C1 segment of cervical spinal cord (tissue), 14 donors: ENCODE measurements at places on chromosomes 13 and 19.

GRCh38 chr13:113774177-113775107, 15.4 kb downstream of the TMEM255B start:
- no peak for DNase-seq

GRCh38 chr13:71864986-71865873, 1.8 kb downstream of the DACH1 start:
- no peak for DNase-seq

DNA sequence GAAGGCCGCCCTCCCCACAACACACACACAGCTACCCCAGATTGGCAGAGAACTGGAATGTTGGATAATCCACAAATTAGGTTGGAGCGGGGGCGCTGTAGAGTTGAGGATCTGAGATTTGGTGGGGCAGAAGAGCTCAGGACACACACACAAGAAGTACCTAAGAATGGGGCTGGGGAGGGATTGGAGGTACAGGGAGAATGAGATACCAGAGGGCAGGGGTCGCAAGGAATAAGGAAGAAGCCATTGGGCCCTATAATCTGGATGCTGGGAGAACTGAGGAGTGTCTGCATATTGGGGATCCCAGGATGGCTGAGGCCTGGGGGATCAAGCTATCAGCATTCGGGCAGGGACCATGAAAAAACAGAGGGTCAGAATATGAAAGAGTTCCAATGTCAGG, 11.5 kb downstream of the SYT3 start:
- DNase-seq, result no peak

GRCh38 chr19:16096280-16096855, 15.3 kb upstream of the RAB8A start:
- no peak for DNase-seq

DNA sequence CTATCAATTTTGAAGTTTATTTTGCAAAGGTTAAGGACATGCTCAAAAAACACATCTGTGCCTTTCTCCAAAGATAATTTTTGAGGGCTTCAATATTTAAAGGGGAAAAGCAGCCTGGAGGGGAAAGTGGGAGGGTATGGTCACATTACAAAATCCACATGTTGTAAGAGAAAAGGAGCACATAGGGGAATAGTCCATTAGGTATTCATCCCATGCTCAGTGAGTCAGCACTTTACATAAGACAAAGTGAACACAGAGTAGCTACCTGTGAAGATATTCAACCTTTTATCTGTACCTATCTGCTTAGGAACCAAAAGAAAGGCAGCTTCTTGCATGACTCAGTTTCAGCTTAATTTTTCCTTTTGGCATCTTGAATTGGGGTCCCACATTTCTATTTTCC, 932.0 kb downstream of the SLITRK6 start:
- DNase-seq, result no peak

GRCh38 chr19:2982561-2982960, 5.2 kb downstream of the TLE6 start:
- no peak for DNase-seq

DNA sequence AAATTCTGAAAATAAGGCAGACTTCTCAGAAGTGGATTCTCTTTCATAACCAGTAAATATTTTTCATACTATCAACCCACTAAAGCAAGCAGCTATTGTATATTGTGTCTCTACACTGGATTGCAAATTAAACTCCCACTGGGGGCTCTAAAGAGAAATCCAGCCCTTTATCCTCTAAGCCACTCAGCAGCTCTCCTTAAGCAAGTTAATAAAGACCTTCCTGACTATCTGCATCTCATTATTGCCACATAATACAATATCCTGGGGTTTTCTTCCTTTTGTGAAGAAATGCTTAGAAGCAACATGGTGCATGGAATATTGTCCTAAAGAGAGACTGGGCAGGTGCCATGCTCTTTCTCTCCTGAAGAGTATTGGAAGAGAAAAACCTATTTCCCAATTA, 521.3 kb downstream of the MYO16 start:
- no peak for DNase-seq

- no peak for DNase-seq
These were observed 18.7 kb downstream of the LSM4 start for GRCh38 chr19:18304208-18304457.

- DNase-seq, result no peak
These were observed 381.3 kb downstream of the ENOX1 start for GRCh38 chr13:43405457-43405856.

- DNase-seq, result peak; percentile 5
These were observed 15.4 kb upstream of the NOP53 start for GRCh38 chr19:47729799-47730520.

DNA sequence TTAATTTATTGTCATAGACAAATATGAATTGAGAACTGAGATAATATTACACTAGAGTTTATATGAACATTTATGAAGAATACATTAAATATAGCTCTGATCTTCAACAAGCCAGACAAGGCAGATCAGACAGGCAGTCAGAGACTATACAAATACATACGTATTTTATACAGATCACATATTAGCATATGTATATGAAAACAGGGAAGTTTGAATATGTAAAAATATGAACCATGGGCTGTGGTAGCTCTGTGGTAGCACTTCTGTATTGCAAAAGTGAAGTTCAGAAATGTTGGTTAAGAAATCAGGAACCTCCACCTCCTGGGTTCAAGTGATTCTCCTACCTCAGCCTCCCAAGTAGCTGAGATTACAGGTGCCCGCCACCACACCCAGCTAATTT, 20.7 kb downstream of the GPR180 start:
- DNase-seq, result no peak

DNA sequence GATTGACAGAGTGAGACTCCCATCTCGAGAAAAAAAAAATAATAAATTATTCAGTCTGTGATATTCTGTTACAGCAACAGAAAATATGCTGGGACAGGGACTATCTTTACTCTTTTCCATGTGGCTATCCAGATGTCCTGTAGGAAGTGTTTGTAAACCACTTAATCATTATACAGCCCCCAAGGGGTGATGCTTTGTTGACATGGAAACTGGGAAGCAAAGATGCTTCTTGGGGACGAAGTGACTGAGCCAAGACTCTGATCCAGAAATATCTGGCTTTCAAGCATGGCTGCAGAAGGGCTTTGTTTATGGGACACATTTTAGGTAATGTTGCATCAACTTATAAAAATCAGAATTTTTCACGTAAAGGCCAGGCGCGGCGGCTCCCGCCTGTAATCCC, 5.4 kb downstream of the ZNF8 start:
- DNase-seq, result no peak

DNA sequence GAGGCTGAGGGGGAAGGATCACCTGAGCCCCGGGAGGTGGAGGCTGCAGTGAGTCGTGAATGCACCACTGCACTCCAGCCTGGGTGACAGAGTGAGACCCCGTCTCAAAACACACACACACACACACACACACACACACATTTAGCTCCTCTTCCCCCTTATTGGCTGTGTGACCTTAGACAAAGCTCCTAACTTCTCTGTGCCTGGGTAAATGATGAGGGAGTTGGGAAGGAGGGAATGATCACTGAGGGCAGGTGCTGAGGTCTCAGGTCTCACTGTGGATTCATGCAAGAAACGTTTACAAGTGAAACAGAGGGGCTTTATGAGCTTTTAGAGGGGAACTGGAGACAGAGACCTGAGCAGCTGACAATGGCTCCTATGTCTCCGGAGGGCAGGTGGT, 16.9 kb upstream of the BCL3 start:
- no peak for DNase-seq

- no peak for DNase-seq
These were observed 197.2 kb downstream of the TEX29 start for GRCh38 chr13:111517641-111518010.

- no peak for DNase-seq
These were observed 1620.3 kb upstream of the SLC10A2 start for GRCh38 chr13:104686484-104686883.

GRCh38 chr13:93689333-93689732, 462.7 kb downstream of the GPC6 start:
- DNase-seq, result no peak

- no peak for DNase-seq
These were observed 45.0 kb upstream of the SLC15A1 start for GRCh38 chr13:98797456-98797855.

DNA sequence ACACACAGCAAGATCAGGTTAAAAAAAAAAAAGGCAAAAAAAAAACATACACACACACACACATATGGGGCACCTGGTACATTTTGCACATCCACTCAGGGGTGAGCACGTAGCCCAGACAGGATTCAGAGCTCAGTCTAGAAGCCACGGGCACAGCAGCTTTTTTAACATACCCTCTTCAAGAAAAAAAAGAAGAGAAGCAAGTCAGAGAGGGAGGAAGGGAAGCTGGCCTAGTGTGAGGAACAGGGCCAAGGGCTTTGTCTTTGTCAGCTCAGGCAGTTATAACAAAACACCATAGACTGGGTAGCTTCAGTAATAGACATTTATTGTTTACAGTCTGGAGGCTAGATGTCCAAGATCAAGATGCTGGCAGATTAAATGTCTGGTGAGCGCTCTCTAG, 2.3 kb upstream of the TPM4 start:
- no peak for DNase-seq

- DNase-seq, result peak; percentile 68
These were observed at the start of gene ETHE1 for GRCh38 chr19:43526884-43527859. Gene ETHE1 (minus strand): TSS chr19:43527201. CDS start chr19:43527177, 24 bp downstream.

DNA sequence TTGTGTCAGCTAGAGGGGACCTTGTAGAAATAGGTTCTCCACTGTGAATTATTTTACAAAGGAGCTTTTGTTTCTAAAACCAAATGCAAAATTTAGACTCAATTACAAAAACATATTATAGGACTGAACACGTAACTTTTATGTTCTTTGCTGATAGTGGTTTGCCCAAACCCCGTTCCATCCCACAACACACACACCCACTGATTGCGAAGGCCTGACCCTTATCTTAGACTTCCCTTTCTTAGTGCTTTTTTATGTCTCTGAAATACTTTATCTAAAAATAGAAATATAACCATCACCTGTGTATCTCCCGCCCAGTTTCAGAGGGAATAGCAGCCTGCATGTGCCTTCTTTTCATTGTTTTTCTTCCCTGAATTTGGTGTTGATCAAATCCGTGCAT, 13.0 kb downstream of the CCNA1 start:
- DNase-seq, result no peak

DNA sequence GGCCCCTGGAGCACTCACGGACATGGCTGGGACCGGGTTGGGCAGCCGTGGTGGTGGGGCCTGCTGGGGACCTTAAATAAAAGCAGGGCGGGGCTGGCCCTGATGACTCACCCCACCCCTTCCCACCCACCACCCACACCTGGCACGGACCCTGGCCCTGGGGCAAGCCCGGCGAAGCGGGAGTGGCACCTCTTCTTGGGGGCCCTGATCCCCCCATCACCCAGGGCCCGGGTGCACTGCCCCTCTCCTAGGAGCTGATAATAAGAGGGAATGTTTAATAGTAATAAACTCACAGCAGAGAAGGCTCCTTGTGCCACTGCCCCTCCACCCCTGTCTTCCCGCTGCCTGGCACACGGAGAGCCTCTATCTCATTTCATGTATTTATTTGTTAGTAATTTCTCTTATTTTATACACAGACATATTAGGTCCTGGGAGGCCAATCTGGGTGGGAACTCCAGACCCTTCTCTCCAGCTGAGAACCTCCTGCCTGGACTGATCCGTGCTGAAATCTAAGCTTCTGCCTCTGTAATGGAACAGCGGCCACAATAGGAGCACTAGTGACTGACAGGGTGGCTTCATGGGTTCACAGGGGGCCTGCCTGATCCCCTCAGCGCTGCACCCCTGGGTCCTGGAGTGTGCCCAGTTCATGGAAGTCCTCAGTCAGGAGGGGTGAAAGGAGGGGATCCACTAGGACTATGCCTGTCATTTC, at the start of gene LGALS7:
TSS of gene LGALS7 (minus strand) at position 49 of the 709 bp plus-strand sequence. CDS start at position 24, 25 bp downstream.
- no peak for DNase-seq

DNA sequence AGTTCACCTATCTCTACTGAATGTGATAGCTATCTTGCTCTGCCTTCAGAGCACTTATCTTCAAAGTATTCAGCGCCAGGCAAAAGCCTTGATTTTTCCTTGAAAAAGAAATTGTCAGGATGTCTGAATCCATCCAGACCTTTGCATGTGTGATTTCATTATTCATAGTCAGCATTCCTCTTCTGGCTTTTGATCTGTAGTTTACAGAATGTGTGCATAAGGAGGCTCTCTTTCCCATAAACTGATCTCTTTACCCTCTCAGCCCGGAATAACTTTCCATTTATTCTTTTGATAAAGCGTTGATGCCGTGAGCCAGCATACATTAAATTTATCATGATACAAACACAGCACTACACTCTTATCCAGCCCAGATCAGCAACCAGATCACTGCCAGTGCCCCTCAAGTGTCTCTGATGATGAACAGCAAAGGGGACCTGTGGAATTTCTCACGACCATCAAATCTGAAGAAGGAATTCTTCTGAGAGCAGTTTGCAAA, 130.8 kb downstream of the DNAJC15 start:
- no peak for DNase-seq

DNA sequence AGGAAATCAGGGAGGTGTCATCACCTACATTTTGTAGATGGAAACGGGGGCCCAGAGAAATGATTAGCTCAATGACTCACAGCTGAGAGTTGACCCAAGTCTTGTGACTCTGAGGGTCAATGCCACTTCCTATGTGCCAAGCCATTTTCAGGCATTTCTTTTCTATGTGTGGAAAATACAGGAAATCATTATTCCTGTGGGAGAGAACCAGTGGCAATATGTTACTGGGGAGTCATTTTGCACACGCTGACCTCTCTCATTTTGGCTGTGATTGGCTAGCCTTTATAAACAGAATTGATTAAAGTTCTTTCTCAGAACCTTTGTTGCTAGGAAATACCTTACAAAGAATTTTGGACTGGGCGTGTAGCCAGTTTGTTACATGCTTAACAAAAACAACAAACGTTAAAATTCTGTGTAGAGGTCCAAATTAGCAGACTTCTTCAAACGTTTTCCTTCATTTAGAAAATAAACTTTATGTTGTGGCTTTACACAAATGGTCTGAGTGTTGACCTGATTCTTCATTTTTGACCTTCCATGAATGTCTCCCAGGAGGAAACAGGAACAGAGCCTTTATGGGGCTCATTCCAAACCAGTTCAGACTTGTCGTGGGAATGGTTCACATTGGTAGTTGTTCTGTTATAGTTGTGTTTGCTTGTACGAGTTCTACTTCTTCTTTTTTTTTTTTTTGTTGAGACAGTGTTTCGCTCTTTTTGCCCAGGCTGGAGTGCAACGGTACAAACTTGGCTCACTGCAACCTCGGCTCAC, 11.4 kb downstream of the PCCA start:
- DNase-seq, result peak; percentile 18

GRCh38 chr13:99376132-99376531, 68.9 kb upstream of the GPR183 start:
- no peak for DNase-seq

- no peak for DNase-seq
These were observed 152.5 kb upstream of the ZNF536 start for GRCh38 chr19:30219702-30220101.

- DNase-seq, result no peak
These were observed 107.0 kb downstream of the ZIC5 start for GRCh38 chr13:99864627-99864990.

DNA sequence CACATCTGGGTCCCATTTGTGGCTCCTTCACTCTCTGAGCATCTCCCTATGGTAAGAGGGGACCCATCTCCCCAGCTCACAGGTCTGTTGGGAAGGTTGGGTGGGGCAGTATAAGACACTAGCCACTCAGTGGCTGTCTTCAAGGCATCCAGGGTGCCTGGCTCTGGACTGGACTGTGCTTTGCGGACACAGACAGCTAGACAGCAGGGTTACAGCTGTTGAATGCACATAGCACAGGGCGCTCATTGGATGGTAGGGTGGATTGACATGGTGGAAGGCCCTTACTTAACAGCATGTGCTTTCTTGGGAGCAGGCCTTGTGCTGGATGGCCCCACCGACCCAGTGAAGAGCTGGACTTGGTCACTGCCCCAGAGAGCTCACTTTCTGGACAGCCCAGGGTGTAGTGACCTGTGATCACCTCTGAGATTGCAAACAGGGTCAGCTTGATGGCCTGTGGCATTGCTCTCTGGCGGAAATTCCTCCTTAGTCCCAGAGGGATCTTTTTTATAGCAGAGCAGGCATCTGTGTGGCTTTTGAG, 1.9 kb downstream of the ZNF444 start:
- DNase-seq, result no peak
